NCI-H1105 treated with DMSO at 0.1 percent for 48 hours (cell line): ENCODE measurements at places on chromosomes 16 and 17.

GRCh38 chr17:80649200-80649644 is 104.6 kb downstream of the RPTOR start:
- DNase-seq: no peak

- DNase-seq: no peak
Measured at GRCh38 chr16:27347930-27348685, 34.3 kb downstream of the IL4R start.

DNA sequence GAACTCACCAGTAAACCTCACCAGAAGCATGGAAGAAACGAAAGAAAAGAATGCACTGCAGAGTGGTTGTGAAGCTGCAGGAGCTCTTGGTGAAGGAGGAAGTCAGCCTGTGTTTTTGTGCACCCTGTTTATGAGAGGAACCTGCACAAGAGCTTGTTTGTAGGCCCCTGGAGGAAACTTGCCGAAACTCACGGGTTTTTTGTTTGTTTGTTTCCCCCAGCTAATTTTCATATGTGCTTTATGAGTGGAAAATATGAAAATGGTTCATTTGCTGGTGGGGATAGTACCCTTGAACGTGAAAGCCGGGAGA is 222.7 kb downstream of the C16orf95 start:
- DNase-seq: no peak

DNA sequence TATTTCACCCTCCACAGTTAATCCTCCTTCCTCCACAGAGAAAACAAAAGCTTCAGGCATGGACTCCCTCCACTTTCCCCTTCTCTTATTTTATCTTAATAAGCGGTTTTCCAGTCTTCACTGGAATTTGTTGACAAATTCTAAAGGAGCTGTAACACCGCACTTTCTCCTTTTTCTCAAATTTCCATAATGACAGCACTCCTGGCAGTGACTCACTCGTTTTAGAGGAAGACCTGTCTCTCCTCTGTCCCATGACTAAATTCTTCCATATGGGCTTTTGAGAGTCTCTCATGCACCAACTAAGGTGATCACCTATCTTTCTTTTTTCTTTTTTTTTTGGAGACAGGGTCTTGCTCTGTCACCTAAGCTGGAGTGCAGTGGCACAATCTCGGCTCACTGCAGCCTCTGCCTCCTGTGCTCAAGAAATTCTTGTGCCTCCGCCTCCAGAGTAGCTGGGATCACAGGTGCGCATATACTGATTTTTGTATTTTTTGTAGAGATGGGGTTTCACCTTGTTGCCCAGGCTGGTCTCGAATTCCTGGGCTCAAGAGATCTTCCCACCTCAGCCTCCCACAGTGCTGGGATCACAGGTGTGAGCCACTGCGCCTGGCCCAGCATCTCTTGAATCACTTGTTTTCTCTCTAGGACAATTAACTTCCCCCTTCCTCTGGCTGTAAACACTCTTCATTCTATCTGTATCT is 7.7 kb downstream of the ITGAM start:
- no peak for DNase-seq

GRCh38 chr16:89481356-89481955 is 8.9 kb downstream of the ANKRD11 start:
- DNase-seq: no peak

DNA sequence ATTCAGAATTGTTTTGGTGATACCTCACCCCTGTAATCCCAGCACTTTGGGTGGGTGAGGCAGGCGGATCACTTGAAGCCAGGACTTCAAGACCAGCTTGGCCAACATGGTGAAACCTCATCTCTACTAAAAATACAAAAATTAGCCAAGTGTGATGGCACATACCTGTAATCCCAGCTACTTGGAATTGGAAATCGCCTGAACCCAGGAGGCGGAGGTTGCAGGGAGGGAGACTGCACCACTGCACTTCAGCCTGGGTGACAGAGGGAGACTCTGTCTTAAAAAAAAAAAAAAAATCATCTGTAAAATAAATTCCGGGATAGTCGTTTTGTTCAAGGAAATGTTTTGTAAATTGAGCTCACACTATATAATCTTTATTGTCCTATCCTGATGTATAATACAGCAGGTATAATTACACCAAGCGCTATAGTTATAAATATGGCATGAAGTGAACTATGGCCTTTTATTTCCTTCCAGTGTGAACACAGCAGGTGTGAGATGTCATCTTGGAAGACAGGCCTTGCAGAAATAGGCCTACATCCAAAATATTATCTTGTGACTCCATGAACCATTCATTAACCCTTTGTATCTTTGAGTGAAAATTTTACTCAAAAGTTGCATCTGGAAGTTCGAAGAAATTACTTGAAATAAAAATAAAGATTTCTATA is 25.4 kb downstream of the PLA2G10 start:
- no peak for DNase-seq

- peak; percentile 30 for DNase-seq
Measured at GRCh38 chr17:63116967-63117830, 151.2 kb downstream of the TANC2 start.

GRCh38 chr16:89687092-89687940 is 827 bp downstream of the CDK10 start:
- peak; percentile 27 for DNase-seq

DNA sequence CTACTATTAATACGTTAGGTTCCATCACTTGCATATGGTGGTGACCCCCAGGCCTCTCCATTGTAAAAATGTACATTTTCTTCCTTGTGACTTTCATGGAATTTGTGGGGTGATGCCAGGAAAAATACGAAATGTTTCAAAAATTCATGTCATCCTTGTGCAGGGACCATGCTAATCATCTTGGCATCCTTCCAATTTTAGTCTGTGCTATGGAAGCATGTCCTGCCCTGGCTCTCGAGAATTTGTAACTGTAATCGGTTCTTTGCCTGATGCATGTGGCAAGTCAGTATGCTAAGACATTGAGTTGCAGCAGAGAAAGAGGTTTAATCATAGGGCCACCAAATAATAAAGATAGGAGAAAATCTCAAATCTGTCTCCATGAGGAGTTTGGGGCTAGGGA is 14.3 kb upstream of the GINS3 start:
- peak; percentile 3 for DNase-seq

- DNase-seq: no peak
Measured at GRCh38 chr17:9821921-9822320, at the start of gene GSG1L2. Gene GSG1L2, minus strand, starts transcription at chr17:9822079. Its CDS starts 8 bp downstream, at chr17:9822071.

- DNase-seq: no peak
Measured at GRCh38 chr17:33925649-33926048, 329.4 kb upstream of the CCL2 start.

DNA sequence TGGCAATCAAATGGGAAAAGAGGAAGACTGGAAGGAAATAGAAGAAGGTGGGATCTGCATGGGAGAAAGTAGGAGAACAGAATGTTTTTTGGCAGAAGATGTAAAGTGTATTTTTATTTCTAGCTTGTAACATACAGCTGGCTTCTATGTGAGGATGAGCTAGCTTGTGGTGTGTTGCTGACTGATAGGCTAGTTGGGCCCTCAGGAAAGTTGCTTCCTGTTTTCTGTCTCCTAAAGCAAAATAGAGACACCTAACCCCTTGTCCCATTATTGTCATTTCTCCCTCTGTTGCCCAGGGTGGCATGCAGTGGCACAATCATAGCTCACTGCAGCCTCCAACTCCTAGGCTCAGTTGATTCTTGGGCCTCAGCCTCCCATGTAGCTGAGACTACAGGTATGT is 15.9 kb downstream of the TNRC6A start:
- DNase-seq: no peak

DNA sequence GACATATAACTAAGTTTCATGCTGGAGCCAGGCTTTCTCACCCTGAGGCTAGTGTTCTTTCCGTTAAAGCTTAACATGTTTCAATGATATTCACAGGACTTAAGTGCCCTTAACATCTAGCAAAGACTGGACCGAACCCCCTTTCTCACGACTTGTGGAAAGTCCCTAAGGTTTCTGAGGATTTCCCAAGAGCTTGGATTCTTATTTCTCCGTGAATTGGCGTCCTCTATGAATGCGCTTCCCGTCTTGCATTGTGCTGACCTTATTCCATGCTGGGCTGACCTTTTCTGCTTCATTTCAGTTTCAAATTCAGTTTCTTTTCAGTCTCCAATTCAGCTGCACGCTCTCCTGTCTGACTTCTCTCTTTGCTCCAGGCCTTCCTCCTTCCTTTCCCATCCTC is 206.4 kb downstream of the HS3ST3A1 start:
- no peak for DNase-seq

DNA sequence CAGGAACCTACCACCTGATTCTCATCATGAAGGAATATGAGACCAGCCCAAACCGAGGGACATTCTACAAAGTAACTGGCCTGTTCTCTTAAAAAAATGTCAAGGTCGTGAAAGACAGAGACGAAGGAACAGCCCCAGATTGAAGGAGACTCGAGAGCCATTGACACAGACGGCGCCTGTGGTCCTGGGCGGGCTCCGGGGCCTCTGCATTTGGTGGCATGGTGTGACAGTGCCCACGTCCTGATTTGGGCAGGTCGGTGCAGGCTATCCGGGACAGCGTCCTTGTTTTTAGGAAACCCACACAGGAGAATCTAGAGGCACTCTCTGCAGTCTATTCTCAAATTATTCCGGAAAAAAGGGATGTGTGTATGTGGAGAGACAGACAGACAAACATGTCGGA is 64.1 kb downstream of the ADCY9 start:
- DNase-seq: no peak

DNA sequence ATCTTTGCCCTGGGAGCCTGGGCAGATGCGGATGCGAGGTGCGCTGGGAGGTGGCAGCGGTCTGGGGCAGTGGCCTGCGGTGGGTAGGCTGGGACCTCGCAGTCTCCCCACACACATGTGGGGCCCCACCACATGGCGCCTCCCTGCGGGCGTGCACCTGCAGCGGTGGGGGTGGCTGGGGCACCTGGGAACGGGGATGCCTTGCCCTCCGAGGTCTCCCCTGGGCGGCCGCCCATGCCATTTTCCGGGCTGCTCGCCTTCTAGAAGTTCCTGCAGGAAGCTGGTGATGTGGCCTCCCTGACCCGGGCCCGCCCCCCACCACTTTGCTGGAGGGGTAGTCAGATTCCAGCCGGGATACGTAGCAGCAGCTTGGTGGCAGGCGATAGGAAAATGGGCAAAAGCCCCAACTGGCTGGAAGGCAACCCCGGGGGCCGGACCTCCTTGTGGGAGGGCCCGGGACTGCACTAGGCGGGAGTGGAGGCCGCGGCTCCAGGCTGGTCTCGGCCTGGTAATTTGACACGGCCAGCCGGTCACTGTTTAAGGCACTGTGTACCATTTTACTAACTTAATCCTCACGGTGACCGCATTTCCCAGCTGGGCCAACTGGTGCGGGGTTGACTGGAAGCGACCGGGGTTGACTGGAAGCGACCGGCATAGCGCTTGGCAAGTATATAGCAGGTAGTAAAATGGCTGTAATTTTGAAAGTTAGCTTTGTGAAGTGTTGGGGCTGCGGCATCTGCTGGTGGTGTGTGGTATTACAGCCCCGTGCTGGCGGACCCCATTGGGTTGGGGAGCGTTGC is 38.5 kb downstream of the IGF2BP1 start:
- peak; percentile 4 for DNase-seq

DNA sequence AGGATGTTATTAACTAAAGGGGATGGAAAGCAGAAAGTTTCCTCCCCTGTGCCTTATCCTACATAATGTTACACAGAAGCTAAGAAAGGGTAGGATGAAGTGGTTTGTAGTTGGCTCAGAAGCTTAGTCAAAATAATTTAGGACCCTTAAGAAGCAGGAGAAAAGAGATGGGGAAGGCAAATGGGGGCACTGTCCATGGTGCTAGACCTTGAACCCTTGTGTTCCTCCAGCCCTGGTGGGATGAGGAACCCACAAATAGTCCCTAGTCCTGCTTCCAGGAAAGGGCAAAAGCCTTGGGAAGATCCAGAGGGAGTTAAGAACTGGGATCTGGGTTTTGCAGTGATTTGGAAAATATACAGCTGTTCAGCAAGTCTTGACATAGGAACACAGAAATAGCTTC is 54.5 kb downstream of the SLC5A11 start:
- DNase-seq: no peak

DNA sequence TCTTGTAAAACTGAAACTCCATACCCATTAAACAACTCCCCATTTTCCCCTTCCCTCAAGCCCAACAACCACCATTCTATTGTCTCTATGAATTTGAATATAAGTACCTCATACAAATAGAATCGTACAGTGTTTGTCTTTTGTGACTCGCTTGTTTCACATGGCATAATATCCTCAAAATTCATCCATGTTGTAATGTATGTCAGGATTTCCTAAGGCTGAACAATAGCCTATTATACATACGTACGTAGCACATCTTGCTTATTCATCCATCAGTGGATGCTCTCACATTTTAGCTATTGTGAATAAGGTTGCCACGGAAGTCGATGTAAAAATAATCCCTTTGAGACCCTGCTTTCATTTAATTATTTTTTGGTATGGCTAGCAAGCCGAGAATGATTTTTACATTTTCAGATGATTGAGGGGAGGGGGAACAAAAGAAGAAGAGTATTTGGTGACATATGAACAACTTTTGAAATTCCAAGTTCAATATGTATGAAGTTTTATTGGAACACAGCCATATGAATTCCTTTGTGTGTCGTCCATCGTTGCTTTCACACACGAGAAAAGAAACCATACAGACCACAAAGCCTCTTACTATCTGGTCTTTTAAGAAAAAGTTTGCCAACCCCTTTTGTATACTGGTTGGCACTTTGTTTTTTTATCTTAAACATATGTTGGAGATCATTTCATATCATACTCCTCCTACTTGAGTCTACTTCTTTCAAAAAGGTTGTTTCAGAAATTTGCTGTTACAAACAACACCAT is 371.2 kb downstream of the NPIPA8 start:
- DNase-seq: no peak

GRCh38 chr17:34098699-34099098 is 156.4 kb upstream of the CCL2 start:
- no peak for DNase-seq

- no peak for DNase-seq
Measured at GRCh38 chr17:65097110-65097509, 40.1 kb upstream of the RGS9 start.

DNA sequence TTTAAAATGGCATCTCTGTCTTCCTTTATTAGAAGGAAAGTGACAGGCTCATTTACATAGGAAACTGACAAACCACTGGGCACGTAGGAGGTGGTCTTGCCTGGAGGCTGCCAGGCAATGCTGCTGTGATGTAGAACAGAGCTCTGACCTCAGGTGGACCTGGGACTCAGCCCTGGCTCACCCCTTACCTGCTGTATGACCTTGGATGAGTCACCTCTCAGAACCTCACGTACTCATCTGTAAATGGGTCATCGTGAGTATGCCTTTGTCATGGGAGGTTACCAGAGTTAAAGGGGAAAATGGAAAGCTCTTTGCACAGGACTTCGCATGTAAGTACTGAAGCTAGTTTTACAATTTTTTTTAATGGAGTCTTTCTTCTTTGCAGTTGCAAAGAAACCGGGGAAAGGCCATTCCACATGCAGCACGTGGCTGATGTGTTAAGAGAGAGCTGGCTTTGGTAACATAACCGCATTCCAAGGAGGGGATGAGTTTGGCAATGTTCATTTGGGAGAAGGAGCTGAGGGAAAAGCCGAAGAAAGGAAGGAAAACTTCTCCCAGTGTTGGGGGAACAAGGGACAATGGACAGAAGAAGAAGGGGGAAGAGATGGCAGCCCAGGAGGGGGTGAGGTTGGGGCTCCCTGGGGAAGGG is 37.4 kb upstream of the LONP2 start:
- no peak for DNase-seq

GRCh38 chr16:58511933-58512815 is 3.1 kb upstream of the SETD6 start:
- DNase-seq: peak; percentile 24

GRCh38 chr16:31080756-31081419 is 6.7 kb downstream of the ZNF646 start:
- DNase-seq: no peak

- DNase-seq: no peak
Measured at GRCh38 chr16:86846136-86846535, 267.8 kb downstream of the FOXL1 start.
